ENCODE measurements at places on chromosomes 4 and X. TPM values are rescaled to one million over a fixed set of nuclear protein-coding genes. Genes with fewer than 3 reads are reported as not detected.
A peak's percentile ranks its signal among the peaks of the same experiment; 100 is the strongest.

LCORL gene
- 3.8 TPM for polyA plus RNA-seq

DSPP gene
- polyA plus RNA-seq: not detected

MED12 gene
- 9.4 TPM for polyA plus RNA-seq

HS3ST1 gene
- polyA plus RNA-seq: not detected

CT45A5 gene
- polyA plus RNA-seq: not detected

CDS1 gene
- 3.2 TPM for polyA plus RNA-seq

GYPE gene
- polyA plus RNA-seq: not detected

GRCh38 chr4:52408471-52408870, 250.6 kb downstream of the USP46 start:
- DNase-seq: no peak

GRCh38 chrX:147550217-147550616, 361.5 kb upstream of the FMR1 start:
- DNase-seq: peak; percentile 1

DNA sequence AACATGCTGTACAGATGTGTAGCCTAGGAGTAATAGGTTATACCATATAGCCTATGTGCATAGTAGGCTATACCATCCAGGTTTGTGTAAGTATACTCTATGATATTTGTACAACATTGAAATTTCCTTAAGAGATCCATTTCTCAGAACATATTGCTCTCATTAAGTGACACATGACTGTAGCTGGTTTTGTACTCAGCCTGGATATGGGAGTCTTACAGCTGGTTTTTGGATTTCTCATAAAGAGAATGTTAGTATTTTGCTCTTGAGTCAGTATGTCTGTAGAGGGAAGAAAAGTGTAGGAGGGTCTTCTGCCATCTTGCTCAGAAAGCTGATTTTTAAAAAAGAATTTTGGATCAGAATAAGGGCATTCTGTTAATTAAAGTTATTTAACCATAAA, 85.3 kb downstream of the SMARCA5 start:
- no peak for DNase-seq

GRCh38 chr4:15558561-15558960, 88.9 kb downstream of the CC2D2A start:
- no peak for DNase-seq

- DNase-seq: no peak
These were observed 7.4 kb downstream of the ANTXR2 start for GRCh38 chr4:80065601-80066000.

DNA sequence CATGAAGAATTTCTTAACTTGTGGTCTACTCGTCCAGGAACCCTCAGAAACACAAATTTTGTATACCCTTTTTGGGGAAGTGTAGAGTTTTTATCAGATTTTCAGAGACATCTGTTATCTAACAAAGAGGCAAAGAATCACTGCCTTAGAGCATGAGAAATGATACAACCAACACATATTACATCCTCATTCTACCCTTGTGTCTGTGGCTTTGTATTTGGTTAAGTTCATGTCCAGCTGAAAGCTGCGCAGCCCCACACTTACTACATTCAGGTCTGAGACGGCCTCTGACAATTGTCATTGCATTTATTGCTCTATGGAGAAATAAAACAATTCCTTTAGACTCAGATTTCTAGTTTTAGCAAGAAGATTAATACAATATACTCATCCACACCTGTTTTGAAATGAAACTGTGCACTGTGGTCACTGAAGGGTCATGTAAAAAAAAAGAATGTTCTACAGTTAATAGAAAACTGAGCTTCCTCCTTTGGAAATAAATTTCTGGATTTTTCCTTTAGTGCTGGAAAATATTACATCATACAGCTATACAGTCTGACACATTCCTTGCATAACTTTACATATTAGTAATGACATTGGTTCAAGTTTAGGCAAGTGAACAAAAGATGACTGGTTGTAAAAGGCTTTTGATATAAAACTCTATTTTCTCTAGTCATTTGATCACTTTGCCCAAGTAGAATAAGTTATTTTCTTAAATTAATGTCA, 39.8 kb downstream of the GLRB start:
- no peak for DNase-seq

DNA sequence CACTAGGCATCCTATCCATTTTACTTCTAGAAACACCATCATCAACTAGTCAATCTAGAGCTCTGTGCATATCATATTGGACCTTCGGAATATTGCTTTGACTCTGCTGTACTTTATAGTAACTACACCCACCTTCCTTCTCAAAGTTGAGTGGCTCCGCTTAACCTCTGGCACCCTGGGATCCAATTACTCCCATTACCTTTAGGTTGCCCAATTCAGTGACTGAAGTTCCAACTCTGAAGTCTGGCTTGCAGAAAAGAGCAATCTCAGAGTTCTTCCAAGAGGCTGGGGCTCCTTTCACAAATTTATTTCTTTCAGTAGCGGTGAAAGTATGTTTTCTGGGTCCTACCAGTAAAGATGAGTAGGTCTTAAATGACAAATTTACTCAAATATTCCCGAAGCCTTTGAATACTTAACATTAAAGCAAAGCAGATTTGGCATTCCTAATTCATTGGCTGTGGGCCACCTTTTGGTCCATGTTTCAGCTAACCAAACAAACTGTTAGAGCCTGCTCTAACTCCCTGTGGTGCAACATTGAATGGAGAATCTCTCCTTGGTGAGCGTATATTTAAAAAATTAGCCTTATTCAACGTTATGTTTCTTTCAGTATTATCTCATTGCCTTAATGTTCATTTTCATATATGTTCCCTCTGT, 1215.8 kb downstream of the RAPGEF2 start:
- no peak for DNase-seq

GRCh38 chrX:11965436-11965835, 172.8 kb upstream of the FRMPD4 start:
- no peak for DNase-seq
